ENCODE measurements at places on chromosomes 4 and X. TPM values are rescaled to one million over a fixed set of nuclear protein-coding genes. Genes with fewer than 3 reads are reported as not detected.
A peak's percentile ranks its signal among the peaks of the same experiment; 100 is the strongest.

CDS1 gene
- total RNA-seq = 0.80 TPM

DNAAF6 gene
- not detected for total RNA-seq

SNCA gene
- total RNA-seq = 12.5 TPM

HOPX gene
- 11.3 TPM for total RNA-seq

RRH gene
- 0.21 TPM for total RNA-seq

BMP3 gene
- total RNA-seq = not detected

PPP2R2C gene
- total RNA-seq = 8.0 TPM

LRAT gene
- total RNA-seq = 0.33 TPM

TRAPPC11 gene
- 28.5 TPM for total RNA-seq

GRCh38 chrX:42837101-42837726 lies 59.3 kb upstream of the PPP1R2C start:
- no peak overlapping the region for H3K27ac ChIP-seq
- no peaks in the 10 kb centered on the region for H3K27me3 ChIP-seq
- no peak for DNase-seq
- H3K4me1 ChIP-seq = no peaks in the 10 kb centered on the region

- peak; percentile 19 for DNase-seq
- H3K27me3 ChIP-seq = no peaks in the 10 kb centered on the region
- H3K4me3 ChIP-seq = peak overlapping the region; percentile 64
- peaks cover 23% of the 10 kb centered on the region for H3K4me1 ChIP-seq
- H3K27ac ChIP-seq = peak overlapping the region; percentile 90
- H3K36me3 ChIP-seq = peaks cover 30% of the 10 kb centered on the region
These were observed 3.5 kb downstream of the HUWE1 start for GRCh38 chrX:53682885-53683555.

GRCh38 chr4:173195109-173195508 lies 26.5 kb downstream of the GALNT7 start:
- H3K36me3 ChIP-seq = no peaks in the 10 kb centered on the region
- H3K27ac ChIP-seq = no peak overlapping the region
- no peak for DNase-seq
- no peaks in the 10 kb centered on the region for H3K27me3 ChIP-seq

GRCh38 chrX:115459883-115460880 lies 100.8 kb upstream of the PLS3 start:
- DNase-seq = no peak
- H3K4me1 ChIP-seq = no peaks in the 10 kb centered on the region
- H3K36me3 ChIP-seq = no peaks in the 10 kb centered on the region
- H3K27me3 ChIP-seq = no peaks in the 10 kb centered on the region

DNA sequence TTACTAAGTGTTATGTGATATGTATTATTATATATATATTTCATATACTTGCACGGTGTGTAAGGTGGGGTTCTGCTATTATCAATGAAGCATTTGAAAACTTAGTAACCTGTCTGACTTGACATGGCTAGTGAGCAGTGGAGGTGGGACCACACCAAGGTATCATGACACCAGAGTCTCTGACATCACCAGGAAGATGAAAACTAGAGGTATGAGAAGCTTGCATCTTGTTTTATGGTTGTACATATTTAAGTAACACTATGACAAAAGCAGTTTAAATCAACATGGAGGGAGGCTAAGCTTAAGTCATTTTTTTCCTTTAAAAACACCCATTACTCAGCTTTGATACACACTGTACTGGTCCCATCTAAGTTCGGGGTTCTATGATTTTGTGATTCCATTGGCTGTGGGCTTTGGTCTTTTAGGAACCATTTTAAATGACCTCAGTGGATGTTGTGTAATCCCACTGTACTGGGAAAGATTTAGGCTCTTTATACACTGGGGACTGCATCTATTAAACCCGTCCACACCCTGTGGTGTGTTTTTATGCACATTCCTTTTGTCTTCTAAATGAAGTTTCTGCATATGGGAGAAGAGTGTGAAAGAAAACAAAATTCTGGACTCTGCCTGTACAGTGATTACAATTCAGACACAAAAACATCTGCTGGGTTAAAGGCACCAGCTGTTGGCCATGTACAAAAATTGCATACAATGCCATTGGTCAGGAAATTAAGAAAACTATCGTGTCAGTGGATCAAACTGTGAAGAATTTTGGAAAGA lies 570.6 kb downstream of the SPRY1 start:
- no peak for DNase-seq
- no peak overlapping the region for H3K27ac ChIP-seq
- H3K4me3 ChIP-seq = no peak overlapping the region
- H3K27me3 ChIP-seq = no peaks in the 10 kb centered on the region

DNA sequence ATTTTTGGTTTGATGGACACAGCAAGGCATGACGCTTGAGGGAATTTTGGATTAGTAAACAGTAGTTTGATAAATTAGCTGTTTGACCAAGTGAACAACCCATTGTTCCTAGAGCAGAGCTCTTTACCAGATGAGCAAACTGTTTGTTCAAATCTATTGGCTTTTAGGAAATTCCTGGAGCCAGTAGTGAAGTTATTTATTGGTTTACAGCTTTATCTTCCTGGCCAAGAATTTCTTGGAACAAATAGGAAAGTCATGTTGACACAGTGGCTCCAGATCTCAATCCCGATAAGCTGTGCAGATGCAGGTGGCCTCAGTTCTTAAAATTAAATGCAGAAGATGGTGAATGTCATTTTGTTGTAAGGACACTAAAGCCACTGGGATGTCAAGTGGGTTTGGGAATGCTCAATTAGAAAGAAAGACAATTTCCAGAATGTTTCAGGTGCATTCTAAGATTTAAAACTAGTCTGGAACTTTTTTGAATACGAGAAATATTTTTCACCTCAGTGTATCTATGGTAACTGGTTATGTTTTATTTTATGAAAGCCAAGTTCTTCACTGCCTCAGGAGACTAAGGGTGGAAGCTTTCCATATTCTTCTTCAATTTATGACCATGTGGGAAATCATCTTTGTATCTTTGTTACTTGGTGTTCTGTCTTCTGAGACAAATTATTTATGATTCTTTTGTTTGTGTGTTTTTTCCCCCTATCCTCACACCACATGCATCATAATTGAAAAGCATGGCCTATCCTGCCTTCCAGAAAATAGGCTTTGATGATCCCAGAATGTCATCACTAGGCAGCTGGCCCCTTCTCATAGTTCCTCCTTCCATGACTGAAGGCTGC lies 554.5 kb downstream of the STIM2 start:
- no peak for DNase-seq
- no peaks in the 10 kb centered on the region for H3K4me1 ChIP-seq
- no peak overlapping the region for H3K27ac ChIP-seq
- no peaks in the 10 kb centered on the region for H3K36me3 ChIP-seq

- H3K4me1 ChIP-seq = peaks cover 20% of the 10 kb centered on the region
- H3K27me3 ChIP-seq = no peaks in the 10 kb centered on the region
- no peak for DNase-seq
These were observed 35.8 kb downstream of the CPEB2 start for GRCh38 chr4:15037923-15038541.

GRCh38 chr4:89904524-89904923 lies 9.9 kb downstream of the MMRN1 start:
- H3K36me3 ChIP-seq = no peaks in the 10 kb centered on the region
- H3K27me3 ChIP-seq = no peaks in the 10 kb centered on the region
- H3K4me3 ChIP-seq = no peak overlapping the region
- no peak for DNase-seq

- DNase-seq = no peak
- H3K27ac ChIP-seq = no peak overlapping the region
- H3K4me1 ChIP-seq = no peaks in the 10 kb centered on the region
- H3K27me3 ChIP-seq = no peaks in the 10 kb centered on the region
These were observed 17.0 kb upstream of the SYTL5 start for GRCh38 chrX:37989304-37989703.

DNA sequence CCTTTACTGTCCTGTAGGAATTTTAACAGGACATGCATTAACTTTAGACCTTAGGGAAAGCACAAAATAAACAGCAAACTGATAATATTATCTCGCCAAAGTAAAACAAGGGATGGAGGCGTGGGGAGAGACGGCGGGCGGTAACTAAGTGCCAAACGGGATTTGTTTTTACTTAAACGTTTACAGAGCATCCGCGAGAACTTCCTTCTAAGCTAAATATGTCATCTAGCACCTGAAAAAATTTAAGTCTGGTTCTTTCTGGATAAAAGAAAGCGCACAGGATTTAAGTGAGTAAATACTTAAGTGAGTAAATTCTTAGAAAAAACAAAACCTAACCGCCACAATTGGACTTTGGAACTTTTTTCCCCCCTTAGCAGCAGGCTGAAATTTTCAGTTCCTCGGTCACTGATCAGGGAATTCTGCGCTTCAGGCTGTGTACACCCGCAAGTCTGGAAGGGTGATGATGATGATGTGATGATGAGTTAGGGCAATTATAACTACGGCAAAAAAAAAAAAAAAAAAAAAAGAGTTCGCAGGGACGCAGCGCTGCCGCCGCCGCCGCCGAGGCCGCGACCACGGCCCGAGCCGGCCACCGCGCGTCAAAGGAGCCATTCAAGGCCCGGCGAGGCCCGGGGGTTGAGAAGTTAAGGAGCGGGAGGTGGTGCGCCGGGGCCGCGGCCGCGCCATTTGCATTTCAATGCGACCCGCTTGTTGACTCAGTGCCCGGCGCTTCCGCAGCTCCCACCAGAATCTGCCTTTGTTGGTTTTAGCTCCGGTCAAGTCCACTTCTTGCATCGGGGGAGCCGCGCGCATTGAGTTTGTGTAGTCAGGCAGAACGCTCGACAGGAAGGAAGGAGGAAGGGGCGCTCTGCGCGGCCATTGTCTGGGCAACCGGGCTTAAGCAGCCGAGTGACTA lies 108.8 kb downstream of the SPRY1 start:
- H3K4me3 ChIP-seq = peak overlapping the region; percentile 67
- peak; percentile 57 for DNase-seq
- H3K27me3 ChIP-seq = no peaks in the 10 kb centered on the region
- peaks cover 5% of the 10 kb centered on the region for H3K4me1 ChIP-seq

- peaks cover 37% of the 10 kb centered on the region for H3K36me3 ChIP-seq
- H3K27ac ChIP-seq = no peak overlapping the region
- no peaks in the 10 kb centered on the region for H3K4me1 ChIP-seq
- no peaks in the 10 kb centered on the region for H3K27me3 ChIP-seq
- no peak for DNase-seq
These were observed 170.6 kb upstream of the PACRGL start for GRCh38 chr4:20529691-20530090.

DNA sequence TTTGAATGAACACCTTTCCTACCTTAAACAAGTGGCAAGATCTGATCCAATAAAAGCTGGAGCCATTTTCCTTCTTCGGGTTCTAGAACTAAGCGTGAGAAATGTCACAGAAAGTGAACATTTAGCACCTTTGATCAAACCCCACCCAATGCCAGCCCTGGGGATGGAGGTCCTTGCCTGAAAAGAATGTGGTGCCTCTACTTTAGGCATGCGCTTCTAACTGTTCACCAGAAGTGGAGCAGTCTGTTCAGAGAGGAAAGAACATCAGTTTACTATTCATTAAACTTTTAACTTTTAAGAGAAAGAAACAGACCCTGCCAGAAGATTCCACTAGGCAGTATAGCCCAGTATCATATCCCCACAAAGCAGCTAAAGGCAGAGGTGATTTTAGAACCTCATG lies 75.9 kb downstream of the INTS12 start:
- H3K27ac ChIP-seq = no peak overlapping the region
- H3K36me3 ChIP-seq = no peaks in the 10 kb centered on the region
- H3K4me3 ChIP-seq = no peak overlapping the region
- H3K27me3 ChIP-seq = no peaks in the 10 kb centered on the region

- H3K4me3 ChIP-seq = no peak overlapping the region
- peaks cover 10% of the 10 kb centered on the region for H3K27me3 ChIP-seq
- H3K36me3 ChIP-seq = no peaks in the 10 kb centered on the region
- no peak for DNase-seq
- no peak overlapping the region for H3K27ac ChIP-seq
These were observed 56.8 kb upstream of the FAM9B start for GRCh38 chrX:9090766-9091165.

GRCh38 chrX:132740316-132741123 lies 217.9 kb downstream of the HS6ST2 start:
- H3K36me3 ChIP-seq = no peaks in the 10 kb centered on the region
- no peak overlapping the region for H3K27ac ChIP-seq
- DNase-seq = no peak
- no peak overlapping the region for H3K4me3 ChIP-seq
- no peaks in the 10 kb centered on the region for H3K27me3 ChIP-seq

DNA sequence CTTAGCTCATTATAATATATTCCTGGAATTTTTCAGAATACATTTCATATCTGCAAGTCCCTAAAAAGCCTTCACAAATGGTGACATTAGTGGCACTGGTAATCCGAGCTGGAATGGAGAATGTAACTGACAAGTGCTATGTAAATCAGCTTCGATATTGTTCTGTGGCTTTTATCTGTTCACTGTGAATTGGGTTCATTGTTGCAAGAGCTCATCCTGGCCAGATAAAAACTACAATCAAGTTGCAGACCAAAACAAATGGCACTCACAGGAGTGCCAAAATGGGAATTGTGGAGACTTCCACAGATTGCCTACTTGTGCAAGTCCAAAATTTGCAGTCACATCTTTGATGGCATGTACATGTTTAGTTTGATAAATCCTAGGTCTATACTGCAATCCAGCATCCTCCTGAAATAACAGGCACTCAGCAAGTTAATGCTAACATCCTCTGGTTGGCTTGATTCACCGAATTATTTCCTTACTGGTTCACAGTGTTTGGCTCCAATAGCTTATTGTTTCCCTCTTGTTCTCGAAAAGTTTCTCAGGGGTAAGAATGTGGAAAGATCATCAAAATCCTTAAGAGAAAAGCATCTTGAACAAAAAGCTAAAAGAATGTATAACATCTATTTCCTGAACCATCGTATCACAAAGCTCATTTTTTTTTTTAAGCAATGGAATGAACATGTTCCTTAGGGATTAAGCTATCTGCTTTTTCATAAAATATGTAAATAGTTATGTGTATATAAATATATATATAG lies 904.9 kb downstream of the CENPC start:
- no peaks in the 10 kb centered on the region for H3K36me3 ChIP-seq
- H3K4me1 ChIP-seq = no peaks in the 10 kb centered on the region
- no peaks in the 10 kb centered on the region for H3K27me3 ChIP-seq

- H3K27me3 ChIP-seq = no peaks in the 10 kb centered on the region
- H3K27ac ChIP-seq = no peak overlapping the region
- no peaks in the 10 kb centered on the region for H3K4me1 ChIP-seq
These were observed 400.5 kb downstream of the RAPGEF2 start for GRCh38 chr4:159503236-159504008.

- peaks cover 12% of the 10 kb centered on the region for H3K4me1 ChIP-seq
- DNase-seq = peak; percentile 78
- peaks cover 30% of the 10 kb centered on the region for H3K36me3 ChIP-seq
- H3K27me3 ChIP-seq = no peaks in the 10 kb centered on the region
- H3K4me3 ChIP-seq = peak within 1 kb of the TSS; percentile 72
- H3K27ac ChIP-seq = peak within 1 kb of the TSS; percentile 78
These were observed at the start of gene FAM50A for GRCh38 chrX:154443992-154444754. TSS of gene FAM50A (plus strand) at chrX:154444141. CDS start at chrX:154444236, 95 bp downstream.

DNA sequence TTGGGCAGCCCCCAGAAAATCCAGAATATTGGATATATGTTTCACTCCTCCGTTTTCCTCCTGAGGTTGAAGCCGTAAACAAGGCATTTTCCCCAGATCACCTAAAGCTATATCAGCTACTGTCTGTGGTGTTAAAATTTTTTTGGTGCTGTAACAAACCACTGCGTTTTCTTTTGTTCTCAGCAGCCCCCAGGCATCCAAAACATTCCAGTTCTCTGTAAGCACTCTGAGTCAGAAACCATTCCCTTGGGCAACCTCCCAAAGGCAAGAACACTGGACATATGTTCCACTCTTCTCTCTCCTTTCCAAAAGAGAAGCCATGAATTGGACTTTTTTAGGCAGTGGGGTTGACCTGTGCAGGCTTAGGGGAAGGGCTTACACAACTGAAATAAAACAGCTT lies 310.9 kb downstream of the MID1IP1 start:
- no peak overlapping the region for H3K27ac ChIP-seq

- H3K36me3 ChIP-seq = no peaks in the 10 kb centered on the region
- H3K27ac ChIP-seq = no peak overlapping the region
- no peaks in the 10 kb centered on the region for H3K27me3 ChIP-seq
- no peak for DNase-seq
These were observed 40.2 kb upstream of the CD99 start for GRCh38 chrX:2650865-2651264.

Data from heart left ventricle (tissue), 16 donors.